NCI-H460 (cell line): ENCODE measurements at places on chromosomes 7 and 10. TPM values are rescaled to one million over a fixed set of nuclear protein-coding genes. Genes with fewer than 3 reads are reported as not detected.

ZNF789 gene
- total RNA-seq, result 6.8 and 7.0 TPM in 2 replicates

ZNF804B gene
- not detected in 2 replicates for total RNA-seq

ZNF716 gene
- not detected in 2 replicates for total RNA-seq

RBP3 gene
- total RNA-seq, result not detected in 2 replicates

BMS1 gene
- total RNA-seq, result 22.3 and 27.8 TPM in 2 replicates

CLIP2 gene
- total RNA-seq, result 33.2 and 35.1 TPM in 2 replicates

ASB10 gene
- not detected in 2 replicates for total RNA-seq

WNT2 gene
- total RNA-seq, result not detected in 2 replicates

CRYGN gene
- 0.07 and 0.40 TPM in 2 replicates for total RNA-seq

FANK1 gene
- total RNA-seq, result 0.20 and 0.63 TPM in 2 replicates

- DNase-seq, result no peak
Measured at GRCh38 chr10:124511205-124512039, 49.8 kb downstream of the LHPP start.

- no peak for DNase-seq
Measured at GRCh38 chr10:116836902-116837523, 12.3 kb upstream of the ENO4 start.

DNA sequence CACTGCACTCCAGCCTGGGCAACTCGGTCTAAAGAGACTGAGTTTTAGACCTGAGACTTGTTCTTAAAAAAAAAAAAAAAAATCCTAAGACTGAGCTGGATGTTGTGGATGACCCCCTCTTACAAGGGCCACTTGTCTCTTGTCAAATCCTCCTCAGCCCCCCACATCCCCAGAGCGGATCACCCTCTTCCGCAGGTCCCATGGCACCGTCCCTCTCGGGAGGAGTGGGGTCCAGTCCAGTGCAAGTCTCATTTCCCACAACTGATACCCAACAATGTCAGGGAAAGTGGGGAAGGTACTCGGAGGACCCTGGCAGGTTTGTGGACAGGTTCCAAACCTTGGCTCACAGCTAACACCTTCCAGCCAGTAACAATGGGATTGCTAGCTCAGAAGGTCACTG, 100.3 kb downstream of the ELFN1 start:
- DNase-seq, result no peak

GRCh38 chr7:13946181-13946580, 43.3 kb downstream of the ETV1 start:
- DNase-seq, result no peak

- DNase-seq, result no peak
Measured at GRCh38 chr7:149196151-149196704, 882 bp downstream of the ZNF282 start.

DNA sequence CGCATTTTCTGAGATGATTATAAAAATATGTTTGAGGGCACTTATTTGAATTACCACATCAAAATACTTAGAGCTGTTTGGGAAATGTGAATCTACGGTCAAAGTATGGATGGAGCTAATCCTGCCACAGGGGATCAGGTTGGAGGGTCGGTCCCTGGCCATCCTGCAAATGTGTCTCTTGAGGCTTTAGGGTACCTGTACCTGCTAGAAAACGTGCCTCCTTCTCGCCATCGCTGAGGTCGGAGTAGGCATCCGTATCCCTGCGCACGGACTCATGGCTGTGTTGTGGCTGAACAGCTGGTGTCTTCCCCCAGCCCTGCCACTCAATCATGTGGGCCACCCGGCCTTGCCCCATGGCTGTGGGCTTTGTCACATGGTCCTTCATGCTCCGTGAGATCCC, 3.9 kb downstream of the FAM131B start:
- DNase-seq, result no peak

DNA sequence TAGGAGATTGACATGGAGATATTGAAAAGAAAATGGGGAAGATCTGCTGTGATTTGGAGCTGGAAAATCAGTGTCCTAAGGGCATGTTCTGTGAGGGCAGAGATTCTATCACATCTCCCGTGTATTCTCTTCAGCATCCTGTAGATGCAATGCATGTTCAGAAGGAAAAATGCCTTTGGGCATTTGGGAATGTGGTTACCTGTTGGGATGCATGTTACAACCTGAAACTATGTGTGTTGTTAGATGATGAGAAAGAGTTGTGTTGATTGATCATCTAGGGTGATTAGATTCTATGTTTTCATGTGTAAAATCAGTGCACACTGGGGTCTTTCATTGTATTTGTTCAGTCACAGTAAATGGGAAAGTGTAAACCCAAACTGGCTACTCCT, 14.7 kb downstream of the CUZD1 start:
- DNase-seq, result no peak

- peak; percentile 59 for DNase-seq
Measured at GRCh38 chr10:58781873-58782488, 269.3 kb downstream of the BICC1 start.

DNA sequence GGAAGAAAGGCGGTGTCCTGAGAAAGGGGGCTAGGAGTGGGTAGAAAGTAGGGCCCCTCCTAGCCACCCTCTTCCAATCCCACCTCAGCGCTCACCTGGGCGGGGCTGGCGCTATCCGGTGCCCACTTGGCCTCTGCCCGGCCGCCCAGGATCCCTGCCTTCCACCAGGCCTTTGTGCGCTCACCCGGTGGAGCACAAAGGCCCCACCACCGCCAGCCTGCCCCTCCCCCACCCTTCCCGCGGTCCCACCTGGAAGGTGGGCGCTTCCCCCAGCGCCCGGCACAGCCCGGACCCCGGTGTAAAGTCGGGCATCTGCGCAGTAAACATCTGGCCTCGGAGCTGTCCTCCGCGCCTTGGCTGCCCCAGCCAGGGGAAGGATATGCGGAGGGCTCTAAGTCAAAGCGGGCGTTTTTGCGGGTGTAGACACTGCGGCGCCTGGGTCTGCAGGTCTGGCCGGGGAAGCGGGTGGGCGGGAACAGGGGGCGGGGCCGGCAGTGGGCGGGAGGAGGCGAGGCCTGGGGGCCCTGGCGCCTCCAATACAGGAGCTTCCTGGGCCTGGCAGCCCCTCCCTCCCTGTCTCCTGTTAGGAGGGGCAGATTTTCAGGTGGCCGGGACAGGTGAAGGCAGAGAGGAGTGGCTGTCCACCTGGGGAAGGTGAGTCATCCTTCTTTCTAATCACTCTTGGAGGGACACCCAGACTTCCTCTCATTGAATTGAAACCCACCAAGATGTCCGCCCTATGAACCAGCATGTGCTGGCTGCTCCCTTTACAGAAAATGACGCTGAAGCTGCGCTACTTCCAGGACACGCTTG, 49.3 kb downstream of the PNLIPRP2 start:
- DNase-seq, result no peak

DNA sequence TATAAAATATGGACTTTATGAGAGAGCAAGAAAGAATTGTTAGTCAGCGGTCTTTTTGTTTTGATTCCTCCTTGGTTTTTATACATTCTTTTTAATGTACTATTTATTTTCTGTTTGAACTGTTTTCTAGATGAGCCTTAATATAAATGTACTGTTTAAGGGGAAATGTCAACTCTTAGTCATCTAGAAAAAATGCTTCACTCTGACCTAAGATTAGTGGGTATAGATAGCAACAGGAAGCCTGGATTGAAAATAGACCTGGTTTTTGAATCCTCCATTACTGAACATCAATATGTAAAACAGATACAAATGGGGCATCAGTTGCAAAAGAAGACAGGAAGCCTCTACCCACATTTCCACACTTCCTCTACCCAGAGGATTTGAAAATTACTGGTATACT, 87.8 kb downstream of the CHRM2 start:
- DNase-seq, result no peak

DNA sequence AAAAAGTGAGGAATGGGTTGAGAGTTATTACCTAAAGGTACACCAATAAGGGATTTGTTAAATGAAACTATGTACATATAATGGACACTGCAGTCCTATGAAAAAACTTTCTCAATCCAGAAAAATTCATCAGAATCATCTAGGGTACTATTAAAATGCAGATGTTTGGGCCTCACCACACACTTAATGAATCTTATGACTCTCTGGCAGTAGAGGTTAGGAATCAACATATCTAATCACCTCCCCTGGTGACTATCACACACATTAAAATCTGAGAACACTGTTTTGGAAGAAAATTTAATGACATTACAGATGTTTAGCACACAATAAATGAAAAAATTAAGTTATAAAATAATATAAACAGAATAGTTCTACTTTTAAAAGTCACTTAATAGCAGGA, 32.1 kb downstream of the BAZ1B start:
- no peak for DNase-seq
